ENCODE measurements at places on chromosomes 3 and 15.

- DNase-seq, result no peak
Measured at GRCh38 chr3:66138336-66139313, 82.2 kb upstream of the SLC25A26 start.

GRCh38 chr15:82043796-82044372, 1.9 kb downstream of the MEX3B start:
- no peak for DNase-seq

GRCh38 chr3:170109579-170110293, 71.8 kb downstream of the PHC3 start:
- no peak for DNase-seq

DNA sequence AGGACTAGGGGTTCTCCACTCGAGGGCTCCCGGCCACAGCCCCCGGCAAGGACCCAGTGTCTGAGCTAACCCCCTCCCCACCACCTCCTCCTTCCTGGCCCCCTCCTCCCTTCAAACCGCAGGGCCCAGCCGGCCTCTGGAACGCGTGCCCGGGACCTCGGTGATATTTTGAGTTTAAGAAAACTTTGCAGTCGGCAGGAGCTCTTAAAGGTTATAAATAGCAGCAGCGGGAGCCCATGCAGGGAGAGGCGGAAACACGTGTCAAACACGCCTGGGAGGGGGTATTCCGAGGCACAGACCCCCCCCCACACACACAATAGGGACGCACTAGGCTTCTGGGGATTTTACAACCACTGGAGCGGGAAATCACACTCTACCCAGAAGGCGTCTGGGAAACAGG, 3.1 kb upstream of the PTH1R start:
- no peak for DNase-seq

- DNase-seq, result no peak
Measured at GRCh38 chr15:49674370-49674769, 53.5 kb downstream of the DTWD1 start.

DNA sequence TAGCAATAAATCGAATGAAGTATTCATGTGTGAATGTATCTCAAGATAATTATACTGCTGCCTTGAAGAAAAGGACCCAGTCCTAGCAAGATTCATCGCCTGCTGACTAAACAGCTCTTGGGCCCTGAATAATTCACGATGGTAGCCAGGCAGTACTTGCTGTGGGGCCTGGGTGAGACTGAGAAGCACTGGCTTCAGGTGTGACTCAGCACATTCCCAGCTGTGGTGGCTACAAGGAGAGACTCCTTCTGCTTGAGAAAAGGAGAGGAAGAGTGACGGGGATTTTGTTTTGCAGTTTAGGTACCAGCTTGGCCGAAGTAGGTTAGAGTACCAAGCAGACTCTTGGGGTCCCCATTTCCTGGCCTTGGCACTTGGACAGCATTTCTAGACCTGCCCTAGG, 47.6 kb upstream of the CD200R1L start:
- no peak for DNase-seq

GRCh38 chr15:37813306-37813705, 121.1 kb upstream of the TMCO5A start:
- no peak for DNase-seq

- no peak for DNase-seq
Measured at GRCh38 chr15:42914728-42915497, 5.7 kb downstream of the TTBK2 start.

- no peak for DNase-seq
Measured at GRCh38 chr3:175805825-175806224, 946.7 kb downstream of the NAALADL2 start.

DNA sequence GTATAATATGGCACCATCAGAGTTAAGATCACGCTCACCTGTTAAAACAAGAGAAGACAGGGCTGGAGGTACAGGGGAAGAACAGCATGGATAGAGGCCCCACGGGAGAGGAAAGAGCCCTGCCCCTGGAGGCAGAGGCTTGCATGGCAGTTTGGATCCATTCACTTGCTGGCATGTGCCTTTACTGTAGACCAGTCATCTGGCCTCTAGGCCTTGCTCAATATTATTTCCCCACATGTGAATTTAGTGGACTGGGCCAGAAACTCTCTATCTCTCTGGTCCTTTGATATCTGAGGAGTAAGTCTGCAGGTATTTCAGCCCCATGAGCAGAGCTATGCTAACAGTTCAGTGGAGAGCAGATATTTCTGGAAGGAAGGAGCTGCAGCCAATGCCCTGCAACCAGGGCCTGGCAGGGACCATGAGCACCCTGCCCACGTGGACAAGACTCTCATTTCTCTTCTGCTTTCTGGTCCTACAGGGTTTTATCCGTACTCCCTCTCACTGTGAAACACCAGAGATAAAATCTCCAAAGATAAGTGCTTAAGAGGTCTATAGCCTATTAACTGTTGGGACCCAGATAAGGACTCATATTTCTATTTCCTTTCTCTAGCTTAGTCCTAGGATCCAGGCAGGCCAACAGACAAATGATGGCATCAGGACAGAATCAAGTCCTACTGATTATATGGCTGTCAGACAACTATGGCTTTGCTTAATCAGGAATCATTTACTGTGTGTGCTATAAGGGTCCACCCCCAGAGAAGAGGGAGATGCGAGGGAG, 65.0 kb downstream of the CLDN11 start:
- no peak for DNase-seq

GRCh38 chr3:17234382-17234781, 349.6 kb downstream of the PLCL2 start:
- DNase-seq, result no peak

- no peak for DNase-seq
Measured at GRCh38 chr15:80317389-80318182, 65.6 kb upstream of the CTXND1 start.

DNA sequence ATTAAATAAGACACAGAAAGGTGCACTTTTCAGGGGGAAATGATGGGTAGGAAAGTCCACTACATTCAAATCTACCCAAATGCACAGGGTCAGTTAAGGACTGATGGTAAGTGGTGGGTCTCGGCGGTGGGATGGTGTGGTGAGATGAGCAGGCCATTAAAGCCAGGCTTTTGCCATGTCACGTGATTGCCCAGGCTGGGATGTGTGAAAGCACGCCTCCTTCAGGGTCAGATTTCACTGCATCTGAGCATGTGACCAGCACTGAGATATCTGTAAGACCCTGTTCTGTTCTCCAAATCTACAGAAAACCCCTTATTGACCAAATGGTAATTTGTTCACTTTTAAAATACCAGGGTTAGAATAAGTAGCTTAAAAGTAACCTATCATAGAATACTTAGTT, 301.5 kb downstream of the MEX3B start:
- no peak for DNase-seq

DNA sequence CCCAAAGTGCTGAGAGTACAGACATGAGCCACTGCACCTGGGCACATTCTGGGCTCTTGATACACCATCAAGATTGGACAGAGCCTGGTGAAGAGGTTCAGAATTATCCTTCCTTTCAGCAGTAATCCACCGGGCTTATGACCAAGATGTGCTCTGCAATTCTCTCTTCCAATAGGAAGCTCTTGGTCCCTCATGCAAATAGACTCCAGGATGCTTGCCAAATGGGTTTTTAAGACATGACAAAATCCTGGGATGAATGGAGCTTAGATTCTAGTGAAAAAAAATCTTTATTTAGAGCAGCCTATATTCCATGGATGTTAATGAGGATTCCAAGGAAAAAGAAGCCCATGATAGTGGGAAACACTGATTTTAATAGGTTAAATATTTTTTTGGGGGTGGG, 119.1 kb downstream of the SV2B start:
- no peak for DNase-seq

Measured in activated CD4-positive, alpha-beta memory T cell treated with anti-CD3 and anti-CD28 coated beads, Interleukin-2, amount 10 ng/mL, durations not matched to agents 7 days and 5 days (primary cell).